NCI-H1436 treated with DMSO at 0.1 percent for 48 hours (cell line): ENCODE measurements at places on chromosomes 16 and 17.

GRCh38 chr16:31141489-31142108 is 6.1 kb upstream of the PRSS8 start:
- DNase-seq, result no peak

DNA sequence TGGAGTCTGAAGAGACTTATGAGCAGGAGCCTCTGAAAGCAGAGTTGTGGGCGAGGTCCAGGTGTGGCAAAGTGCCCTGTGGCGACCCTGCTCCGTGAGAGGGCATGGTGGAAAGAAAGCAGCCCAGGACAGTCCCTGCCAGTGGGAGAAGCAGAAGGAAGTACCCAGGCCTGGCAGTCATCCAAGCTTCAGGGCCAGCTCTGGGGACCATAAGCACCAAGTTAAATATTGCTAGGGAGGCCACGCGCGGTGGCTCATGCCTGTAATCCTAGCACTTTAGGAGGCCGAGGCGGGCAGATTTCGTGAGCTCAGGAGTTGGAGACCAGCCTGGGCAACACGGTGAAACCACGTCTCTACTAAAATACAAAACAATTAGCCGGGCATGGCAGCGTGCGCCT is 4.9 kb upstream of the ASGR1 start:
- no peak for DNase-seq

DNA sequence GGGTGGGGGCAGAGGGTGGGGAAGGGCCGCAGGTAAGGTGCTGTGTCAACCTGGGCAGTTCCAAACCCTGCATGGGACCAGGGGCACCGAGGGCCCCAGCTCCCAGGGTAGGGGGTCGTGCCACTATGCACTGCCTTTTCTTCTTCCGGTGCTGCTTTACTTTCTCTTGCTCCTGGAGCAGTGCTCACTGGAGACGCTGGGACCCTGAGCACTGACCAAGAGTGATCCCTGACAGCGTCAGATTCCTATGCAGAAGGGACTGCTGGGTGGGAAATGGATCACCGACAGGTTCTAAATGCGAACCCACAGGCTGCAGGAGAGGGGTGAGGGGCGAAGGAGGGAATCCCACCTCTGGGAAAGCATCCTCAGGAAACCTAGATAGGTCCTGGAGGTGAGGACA is 470.1 kb downstream of the SOX9 start:
- DNase-seq, result no peak

- no peak for DNase-seq
Observed at GRCh38 chr16:17475104-17475503, 4.3 kb upstream of the XYLT1 start.

- no peak for DNase-seq
Observed at GRCh38 chr17:65154770-65155589, 17.8 kb downstream of the RGS9 start.

DNA sequence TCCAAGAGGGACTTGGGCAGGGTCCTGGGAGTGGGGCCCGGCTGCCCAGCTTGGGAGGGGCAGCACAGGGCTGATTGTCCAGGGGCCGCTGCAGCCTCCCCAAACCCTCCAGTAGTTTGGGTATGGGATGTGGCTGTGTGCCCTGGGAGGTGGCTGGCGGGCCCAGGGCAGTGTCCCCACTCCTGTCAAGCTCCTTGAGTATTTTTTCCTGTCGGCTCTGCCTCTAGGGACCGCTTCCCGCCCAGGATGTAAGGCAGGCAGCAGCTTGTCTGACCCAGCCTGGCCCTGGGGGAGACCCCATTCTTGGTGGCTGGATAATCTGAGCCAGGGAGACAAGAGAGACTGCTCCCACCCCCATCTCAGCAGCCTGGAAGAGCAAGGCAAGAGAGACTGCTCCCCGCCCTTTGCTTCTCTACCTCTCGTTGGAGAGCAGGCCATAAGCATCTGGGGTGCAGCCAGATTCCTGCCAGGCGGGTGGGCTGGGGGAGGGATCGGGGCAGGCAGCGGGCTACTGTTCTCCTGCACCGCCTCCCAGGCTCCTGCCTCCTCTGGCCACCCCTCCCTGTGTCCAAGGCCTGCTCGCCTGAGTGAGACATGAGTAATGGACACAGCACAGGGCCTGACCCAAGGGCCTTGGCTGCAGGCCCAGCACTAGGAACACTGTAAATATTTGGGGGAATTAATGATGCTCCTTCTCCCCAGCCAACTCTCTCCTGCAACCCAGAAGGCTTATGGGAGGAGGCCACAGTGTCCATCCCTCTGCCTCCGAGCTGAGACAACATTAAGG is 18.4 kb upstream of the ITGA3 start:
- no peak for DNase-seq

- no peak for DNase-seq
Observed at GRCh38 chr17:56648806-56649205, 55.3 kb downstream of the NOG start.

DNA sequence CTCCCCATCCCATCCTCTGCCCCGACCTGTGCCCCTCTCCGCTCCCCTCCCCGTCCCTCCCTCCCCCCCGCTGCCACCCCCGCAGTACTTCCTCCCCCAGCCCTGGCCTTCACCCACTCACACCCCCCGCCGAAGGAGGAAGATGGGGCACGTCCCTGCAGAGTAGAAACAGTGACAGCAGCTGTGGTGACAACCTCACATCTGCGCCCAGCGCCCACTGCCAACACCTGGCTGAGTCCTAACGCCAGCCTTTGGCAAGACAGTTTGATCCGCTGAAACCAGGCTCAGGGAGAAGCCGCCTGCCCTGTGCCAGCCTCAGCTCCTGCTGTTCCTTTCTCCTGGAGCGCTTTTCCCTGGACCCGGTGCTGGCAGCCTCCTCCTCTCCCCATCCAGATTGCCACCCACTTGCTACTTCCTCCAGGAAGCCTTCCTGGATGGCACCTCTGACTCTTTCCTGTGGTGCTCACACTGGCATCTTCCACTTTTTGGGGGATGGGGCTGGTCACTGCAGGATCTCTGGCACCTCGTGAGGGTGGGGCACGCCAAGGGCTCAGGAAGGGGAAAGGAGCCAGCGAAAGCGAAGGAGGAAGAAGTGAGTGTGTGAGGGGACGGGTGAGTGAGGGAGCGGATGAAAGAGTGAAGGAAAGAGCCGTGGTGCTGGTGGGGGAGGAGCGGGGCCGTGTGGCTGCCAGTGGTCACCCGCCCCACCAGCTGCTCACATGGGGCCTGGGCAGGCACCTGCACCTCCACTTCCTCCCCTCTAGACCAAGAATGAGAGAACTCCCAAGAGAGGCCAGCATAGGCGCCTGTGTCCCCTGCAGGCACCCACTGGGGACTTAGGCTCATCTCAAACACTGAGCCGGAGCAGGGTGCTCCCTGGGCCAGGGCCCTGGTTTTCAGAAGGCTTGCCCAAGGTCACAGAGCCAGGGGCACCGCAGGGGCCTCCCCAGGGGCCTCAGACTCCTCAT is 27.0 kb downstream of the ZFPM1 start:
- no peak for DNase-seq
